ENCODE measurements at places on chromosomes 1 and 21.

DNA sequence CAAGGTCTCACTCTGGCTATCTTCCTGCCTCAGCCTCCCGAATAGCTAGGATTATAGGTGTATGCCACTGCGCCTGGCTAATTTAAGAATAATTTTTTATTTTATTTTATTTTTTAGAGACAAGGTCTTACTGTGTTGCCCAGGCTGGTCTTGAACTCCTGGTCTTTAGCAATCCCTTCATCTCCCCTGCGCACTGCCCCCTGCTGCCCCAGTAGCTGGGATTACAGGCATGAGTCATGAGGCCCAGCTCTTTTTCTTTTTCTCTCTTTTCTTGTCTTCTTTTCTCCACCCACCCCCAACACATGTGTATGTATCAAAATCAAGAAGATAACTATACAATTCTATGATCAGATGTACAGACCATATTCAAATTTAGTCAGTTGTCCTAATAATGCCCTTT is 87.2 kb downstream of the PEX14 start:
- no peak for DNase-seq

DNA sequence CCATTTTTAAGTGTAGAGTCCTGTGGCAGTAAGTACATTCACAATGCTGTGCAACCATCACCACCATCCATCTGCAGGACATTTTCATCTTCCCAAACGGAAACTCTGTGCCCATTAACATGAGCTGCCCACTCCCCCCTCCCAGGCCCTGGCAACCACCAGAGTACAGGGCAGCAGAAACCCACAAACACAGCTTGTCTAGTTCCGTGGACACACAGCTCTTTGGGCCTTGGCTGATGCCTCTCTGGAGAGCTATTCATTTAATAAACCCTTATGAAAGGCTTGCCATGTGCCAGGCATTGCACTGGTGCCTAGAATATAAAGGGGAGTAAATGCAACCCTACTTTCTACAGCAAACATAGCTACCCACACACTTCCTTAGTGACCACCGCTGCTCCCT is 28.0 kb downstream of the STUM start:
- no peak for DNase-seq

DNA sequence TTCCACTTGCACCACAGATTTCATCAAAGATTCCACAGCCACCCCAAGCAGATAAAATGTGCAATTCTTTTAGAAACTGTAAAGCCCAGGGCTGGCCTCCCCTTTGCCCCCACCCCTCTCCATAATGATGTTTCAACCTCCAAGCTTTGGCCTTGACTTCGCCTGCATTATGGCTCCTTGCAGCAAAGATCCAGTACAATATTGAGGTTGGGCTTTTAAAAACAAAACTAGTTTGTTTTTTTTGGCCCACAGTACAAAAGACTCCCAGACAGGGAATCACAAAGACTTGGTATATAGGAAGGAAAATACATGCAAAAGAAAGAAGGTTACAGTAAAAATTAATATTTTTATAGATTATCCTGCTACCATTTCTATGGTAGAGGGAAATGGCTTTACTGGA is 356.5 kb upstream of the PTBP2 start:
- DNase-seq: no peak

GRCh38 chr1:89081005-89081404 is 16.0 kb upstream of the GBP1 start:
- DNase-seq: no peak

- DNase-seq: no peak
Measured at GRCh38 chr1:8097077-8097799, 71.1 kb upstream of the ERRFI1 start.

- DNase-seq: no peak
Measured at GRCh38 chr1:16276302-16277030, 39.5 kb upstream of the CPLANE2 start.

GRCh38 chr21:28298251-28298672 is 694.4 kb downstream of the LTN1 start:
- no peak for DNase-seq

GRCh38 chr1:40818264-40818961 is 34.8 kb downstream of the KCNQ4 start:
- DNase-seq: peak; percentile 21

DNA sequence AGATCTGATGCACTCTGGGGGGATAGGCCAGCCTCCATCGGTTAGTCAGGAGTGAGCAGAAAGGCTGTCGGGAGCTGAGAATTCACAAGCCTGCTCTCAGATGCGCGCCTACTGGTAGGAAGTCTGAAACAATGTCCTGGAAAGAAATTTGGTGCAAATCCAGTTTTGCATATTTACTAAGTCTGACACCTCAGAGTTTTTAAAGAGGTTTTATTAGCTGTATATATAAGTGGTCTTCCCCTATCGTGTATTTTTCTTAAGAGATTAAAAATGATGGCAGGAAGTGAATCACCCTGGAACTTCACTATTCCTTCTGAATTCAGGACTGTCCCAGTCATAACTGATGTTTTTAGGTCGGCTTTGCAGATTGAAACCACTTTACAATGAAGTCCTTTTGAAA is 99.8 kb upstream of the C1orf105 start:
- no peak for DNase-seq

DNA sequence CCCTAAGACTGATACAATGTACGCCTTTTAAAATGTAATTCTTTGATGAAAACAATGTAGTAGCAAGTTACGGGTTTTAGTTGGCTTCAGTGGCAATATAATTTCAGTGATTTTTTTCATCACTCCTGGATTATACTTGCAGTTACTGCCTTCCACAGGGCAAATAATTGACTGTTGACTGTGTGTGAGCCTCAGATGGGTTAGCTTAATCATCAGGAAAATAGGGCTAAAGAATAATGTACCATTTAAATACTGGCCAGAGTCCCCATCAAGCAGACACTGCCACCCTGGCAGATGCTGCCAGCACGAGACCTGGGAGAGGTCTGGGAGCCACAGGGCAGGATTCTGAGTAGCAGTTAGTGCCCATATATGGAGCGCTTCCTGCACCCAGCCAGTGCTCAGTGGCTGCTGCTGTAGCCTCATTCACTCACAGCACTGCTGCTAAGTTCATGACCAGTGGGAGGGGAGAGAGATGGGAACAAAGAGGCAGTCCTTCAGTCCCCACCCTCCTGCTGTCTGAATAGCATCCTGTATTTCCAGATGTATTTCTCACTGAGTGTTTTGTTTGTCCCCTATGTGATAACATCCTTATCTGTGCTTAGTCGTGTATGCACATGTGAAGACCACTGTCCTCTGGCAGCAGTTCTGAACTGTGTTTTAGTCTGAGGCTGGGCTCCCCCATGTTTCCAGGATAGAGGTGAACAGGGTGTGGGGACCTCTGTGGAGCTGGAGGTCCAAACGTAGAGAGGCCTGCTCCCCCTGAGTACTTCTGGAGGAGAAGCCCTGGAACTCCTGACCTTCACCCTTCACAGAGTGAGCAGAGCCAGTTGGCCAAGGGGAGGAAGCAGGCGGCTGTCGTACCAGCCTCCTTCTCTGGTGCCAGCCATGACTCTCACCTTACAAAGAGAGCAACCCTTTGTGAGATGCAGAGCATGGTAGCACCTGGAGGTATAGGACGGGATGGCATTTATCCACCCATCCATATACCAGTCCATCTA is 80.4 kb downstream of the ADARB1 start:
- no peak for DNase-seq

GRCh38 chr1:116356673-116357072 is 16.4 kb upstream of the ATP1A1 start:
- DNase-seq: no peak

GRCh38 chr21:29293495-29293894 is 5.2 kb upstream of the BACH1 start:
- DNase-seq: no peak

DNA sequence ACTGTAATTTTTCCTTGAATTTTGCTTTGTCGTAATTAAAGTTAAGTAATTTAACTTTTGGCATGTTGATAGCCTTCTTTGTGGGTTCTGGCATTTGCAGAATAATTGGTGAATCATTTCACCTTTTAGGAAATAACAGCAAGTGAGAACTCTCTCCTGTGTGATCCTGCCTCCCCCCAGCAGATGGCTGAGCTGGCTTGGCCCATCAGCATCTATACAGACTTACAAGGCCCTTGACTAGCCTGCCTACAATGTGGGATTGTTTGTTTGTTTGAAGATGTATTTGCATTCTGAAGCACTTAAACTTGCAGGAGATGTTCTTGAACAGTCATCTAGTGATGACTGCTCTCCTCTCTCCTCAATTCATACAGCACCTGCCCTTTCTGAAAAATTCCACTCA is 55.9 kb downstream of the MACO1 start:
- DNase-seq: no peak

GRCh38 chr1:7967196-7967595 is 5.7 kb downstream of the PARK7 start:
- DNase-seq: no peak

DNA sequence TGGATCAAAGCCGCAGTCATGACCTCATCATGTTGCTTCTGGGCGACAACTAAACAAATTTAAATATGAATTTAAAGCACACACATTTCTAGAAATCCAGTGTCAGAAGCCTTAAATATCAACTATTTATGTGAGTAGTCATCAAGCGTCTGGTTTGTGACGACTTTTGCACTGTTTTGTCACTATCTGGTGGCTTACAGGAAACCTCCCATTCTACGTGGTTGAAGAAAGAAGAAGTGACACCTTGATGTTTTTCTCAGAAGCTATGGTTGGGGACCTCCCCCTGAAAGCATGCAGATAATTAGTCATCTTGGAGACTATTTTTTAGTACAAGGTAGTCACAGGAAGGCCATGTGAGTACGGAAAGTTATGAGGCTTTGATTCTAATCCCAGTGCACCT is 58.5 kb downstream of the TENT5C start:
- DNase-seq: no peak

GRCh38 chr1:84598846-84599741 is 24.9 kb upstream of the CTBS start:
- no peak for DNase-seq

DNA sequence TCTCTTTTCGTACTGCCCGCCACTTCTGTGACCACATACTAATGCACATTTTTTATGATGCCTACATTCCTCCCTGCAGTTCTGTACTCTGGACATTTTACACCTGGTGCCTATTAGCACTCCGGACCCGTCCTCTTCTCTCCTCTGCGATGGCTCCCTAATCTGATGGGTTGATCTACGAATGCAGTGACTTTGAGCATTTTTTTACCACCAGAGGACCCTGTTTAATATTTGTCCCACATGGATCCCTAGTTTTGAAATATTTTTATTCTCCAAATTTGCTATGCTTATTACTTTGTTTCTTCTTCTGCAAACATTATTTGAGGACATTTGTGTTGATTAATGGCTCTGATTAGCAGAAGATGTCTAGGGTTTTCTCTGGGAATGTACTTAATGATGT is 5.2 kb downstream of the PPFIA4 start:
- DNase-seq: no peak

GRCh38 chr1:41353744-41354143 is 7.5 kb upstream of the FOXO6 start:
- DNase-seq: no peak

DNA sequence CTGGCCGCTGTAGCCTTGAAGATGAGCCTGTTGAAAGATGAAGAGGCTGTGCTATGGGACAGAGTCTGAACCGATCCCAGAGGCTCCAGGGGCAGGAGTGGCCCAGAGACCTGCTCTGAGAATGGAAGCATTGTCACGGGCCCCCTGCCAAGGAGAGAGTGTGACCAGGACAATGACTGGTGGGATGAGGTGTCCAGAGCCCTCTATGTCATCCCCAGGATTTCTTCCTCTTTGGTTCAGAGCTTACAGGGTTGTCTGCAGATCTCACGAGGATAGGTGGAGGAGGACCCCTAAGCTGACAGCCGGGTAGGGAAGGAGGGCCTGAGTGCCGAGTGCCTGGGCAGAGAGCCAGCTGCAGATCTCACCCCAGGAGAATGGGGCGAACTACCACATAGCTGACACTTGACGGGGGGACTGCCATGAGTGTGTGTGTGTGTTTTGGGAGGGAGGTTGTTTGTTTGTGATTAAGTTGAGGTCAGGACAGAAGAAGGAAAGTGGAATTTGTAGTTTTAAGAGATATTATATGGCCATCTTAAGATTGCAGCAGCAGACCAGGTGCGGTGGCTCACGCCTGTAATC is 25.4 kb downstream of the PIK3CD start:
- DNase-seq: no peak

DNA sequence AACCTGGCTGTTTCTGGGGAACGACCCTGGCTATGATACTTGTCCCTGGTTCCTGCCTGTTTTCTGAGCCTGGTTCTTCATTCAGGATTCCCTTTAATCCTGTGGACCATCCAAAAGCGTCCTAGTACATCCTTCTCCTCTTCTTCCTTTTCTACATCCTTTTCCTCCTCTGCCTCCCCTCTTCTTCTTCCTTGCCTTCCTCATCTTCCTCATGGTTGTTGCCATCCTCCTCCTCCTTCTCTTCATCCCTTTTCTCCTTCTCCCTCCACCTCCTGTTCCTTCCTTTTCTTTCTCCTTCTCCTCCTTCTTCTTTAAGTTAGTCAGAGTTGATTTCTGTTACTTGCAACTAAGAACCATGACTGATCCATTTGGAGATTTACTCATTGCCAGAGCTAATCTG is 197.8 kb downstream of the FOXD2 start:
- no peak for DNase-seq

DNA sequence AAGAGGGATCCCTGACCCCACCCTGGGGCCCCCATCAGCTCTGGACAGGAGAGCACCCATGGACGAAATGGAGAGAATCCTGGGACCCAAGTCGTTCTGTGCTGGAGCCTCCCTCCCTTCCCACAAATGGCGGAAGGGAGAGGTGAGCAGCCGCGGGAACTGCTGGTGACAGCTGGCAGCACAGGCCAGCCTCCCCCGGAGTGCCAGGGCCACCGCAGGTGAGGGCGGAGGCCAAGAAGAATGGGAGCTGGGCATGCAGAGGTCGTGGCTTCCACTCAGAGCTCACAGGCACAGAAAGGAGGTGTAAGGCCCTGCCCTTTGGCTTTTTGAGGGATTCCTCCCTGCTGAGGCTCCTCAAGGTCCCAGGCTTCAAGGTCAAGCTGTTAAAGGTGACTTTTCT is 24.6 kb downstream of the SLC1A7 start:
- no peak for DNase-seq

DNA sequence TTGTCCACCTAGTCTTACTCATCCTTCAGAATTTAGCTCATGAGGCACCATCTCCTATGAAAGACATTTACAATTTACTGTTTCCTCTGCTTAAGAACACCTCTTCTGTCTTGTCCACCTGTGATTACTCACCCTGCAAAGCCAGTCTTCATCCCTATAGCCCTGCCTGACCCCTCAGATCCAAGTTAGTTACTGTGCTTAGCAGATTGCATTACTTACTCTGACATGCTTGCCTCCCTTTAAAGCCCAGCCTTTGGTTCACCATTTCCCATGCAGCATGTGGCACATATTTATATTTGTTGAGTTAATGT is 60.9 kb upstream of the VCAM1 start:
- DNase-seq: no peak

- no peak for DNase-seq
Measured at GRCh38 chr1:234619794-234620247, 9.8 kb upstream of the IRF2BP2 start.

GRCh38 chr1:116062201-116062600 is 49.0 kb upstream of the MAB21L3 start:
- DNase-seq: no peak

All from nucleus accumbens (tissue), 56 donors.